Activated CD4-positive, alpha-beta T cell treated with anti-CD3 and anti-CD28 coated beads for 36 hours (primary cell): ENCODE measurements at places on chromosomes 5 and 9. TPM values are rescaled to one million over a fixed set of nuclear protein-coding genes. Genes with fewer than 3 reads are reported as not detected.

SHC3 gene
- total RNA-seq = not detected

IL7R gene
- total RNA-seq = 246 TPM

C5orf58 gene
- total RNA-seq = not detected

DNA sequence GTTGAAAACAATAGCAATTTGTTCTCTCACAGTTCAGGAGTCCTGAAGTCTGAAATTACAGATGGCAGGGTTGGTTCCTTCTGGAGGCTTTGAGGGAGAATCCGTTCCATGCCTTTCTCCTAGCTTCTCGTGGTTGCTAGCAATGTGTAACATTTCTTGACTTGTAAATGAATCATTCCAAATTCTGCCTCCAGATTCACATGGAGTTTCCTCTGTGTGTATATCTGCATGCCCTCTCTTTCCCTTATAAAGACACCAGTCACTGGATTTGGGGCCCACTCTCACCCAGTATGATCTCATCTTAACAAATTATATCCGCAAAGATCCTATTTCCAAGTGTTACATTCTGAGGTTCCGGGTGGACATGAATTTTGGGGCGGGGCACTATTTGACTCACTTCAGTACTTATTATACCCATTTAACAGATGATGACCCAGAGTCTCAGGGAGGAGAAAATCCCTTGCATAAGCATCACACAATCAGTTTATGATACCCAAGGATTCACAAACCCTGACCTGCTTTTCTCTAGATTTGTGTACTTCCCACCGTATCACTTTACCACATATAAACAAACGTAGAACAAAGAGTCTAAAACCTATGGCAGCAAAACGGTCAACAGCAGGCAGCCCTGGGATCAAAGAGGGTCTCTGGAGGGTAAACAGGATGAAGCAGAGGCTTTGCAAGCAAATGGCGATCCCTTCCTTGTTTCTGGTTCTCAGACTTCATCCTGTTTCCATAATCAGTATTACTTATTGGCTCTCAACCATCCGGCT is 93.7 kb downstream of the C9orf152 start:
- no peak for DNase-seq

- DNase-seq = no peak
Measured at GRCh38 chr5:164959761-164960160, 1454.3 kb downstream of the MAT2B start.

- no peak for DNase-seq
Measured at GRCh38 chr5:73352649-73353230, 95.8 kb downstream of the FOXD1 start.

DNA sequence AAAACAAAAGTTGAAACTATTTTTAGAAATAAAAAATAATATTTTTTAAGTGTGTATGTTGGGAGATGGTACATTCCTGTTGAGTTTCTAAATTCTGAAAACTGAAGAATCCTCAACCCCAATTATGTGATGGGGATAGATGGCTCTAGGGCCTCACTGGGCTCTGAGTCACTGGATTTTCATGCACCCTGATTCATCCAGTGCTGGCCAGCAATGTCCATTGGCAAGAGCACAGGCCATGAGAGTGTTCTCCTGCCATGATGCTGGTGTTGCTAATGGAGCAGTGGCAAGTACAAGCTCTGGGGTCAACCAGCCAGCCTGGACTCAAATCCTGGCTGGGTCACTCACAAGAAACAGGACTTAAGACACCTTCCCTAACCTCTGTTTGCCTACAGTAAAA is 23.3 kb downstream of the SMIM23 start:
- no peak for DNase-seq

DNA sequence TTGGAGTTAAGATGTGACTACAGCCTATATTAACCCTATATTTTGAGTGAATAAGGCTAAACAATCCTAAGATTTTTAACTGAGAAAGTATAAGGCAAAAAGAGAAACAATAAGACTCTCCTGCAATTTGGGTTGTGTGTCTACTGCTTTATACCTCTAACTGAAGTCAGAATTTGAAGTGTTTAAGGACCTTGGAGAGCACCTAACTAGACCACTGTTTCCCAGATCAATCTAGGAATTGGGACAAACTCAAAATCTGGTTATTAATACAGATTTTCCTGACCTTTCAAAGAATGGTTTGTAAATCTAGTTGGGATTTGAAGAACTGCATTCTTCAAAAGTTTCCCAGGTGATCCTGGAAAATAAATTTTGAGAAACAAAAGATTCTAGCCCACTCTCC is 42.1 kb downstream of the GABRA1 start:
- no peak for DNase-seq

DNA sequence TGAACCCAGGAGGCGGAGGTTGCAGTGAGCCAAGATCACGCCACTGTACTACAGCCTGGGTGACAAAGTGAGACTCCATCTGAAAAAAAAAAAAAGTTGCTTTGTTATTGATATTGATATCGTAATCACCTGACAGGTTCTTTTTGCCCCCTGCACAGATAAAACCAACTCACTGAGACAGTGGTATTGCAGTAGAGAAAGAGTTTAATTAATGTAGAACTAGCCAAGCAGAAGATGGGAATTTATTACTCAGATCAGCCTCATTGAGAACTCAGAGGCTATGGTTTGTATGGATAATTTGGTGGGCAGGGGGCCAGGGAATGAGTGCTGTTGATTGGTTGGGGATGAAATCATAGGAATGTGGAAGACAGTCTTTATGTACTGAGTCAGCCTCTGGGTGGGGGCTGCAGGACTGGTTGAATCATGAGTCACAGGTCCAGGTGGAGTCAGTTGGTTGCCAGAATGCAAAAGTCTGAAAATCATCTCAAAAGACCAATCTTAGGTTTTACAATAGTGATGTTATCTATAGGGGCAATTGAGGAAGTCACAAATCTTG is 35.8 kb upstream of the MEGF10 start:
- DNase-seq = no peak

GRCh38 chr5:157328277-157328912 is 62.5 kb downstream of the CYFIP2 start:
- peak; percentile 77 for DNase-seq

DNA sequence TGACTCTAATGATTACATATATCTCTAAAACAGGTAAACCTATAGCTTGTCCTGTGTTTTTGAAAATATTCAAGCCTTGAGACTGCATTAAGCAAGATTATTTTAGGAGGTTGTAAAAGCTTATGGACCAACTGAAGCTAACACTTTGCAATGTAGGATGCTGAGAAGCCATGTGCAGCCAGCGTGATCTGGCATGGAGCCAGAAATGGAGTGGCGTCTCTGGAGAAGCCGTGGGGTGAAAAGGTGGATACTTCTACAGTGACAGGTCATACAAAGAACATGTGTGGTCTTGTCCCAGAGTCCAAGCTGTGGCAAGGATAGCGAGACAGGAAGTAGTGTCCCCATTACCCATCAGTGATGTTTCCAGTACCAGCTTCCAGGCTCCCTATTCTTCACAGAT is 100.8 kb upstream of the CD180 start:
- no peak for DNase-seq

DNA sequence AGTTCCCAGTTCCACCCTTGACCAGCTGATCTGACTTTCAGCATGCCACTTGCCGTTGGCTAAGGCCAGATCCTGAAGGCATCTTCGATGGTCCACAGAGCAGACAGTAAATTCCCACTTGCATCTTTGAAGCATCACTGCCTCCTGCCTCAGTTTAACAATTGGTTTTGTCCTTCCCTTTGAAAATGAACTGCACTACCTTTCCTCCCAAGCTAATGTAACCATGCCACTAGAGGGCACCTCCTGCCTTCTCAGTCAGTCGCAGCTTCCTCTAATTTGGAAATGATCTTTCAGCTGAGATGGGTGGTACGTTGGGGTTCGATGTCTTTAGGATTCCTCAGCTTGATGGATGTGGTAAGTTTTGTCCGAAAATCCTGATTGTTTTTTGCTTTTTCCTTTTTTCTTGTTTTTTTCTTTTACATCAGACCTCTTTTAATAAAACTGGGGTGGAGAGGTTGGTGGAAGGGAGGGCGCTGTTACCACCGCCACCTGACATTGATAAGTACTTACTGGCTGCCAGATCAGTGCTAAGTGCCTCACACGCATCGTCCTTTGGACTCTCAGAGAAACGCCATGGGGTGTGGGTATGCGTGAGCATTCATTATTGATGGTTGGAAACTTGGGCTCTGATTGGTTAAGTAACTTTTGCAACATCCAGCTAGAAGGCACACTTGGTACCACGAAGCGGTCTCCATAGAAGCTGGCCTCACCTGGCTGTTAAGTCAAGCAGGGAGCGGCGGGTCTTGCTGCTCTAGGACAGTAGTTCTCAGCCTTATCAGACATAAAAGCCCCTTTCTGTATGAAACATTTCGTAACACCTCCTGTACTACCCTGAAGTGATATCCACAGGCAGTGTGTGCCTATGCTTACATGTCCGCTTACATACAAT is 16.9 kb downstream of the PTTG1 start:
- peak; percentile 76 for DNase-seq
